ENCODE measurements at places on chromosomes 16 and 17. TPM values are rescaled to one million over a fixed set of nuclear protein-coding genes. Genes with fewer than 3 reads are reported as not detected.

TOM1L1 gene
- total RNA-seq: 2.6 TPM

TEKT5 gene
- 0.15 TPM for total RNA-seq

DNAH17 gene
- total RNA-seq: 0.29 TPM

TPSG1 gene
- not detected for total RNA-seq

AGRP gene
- total RNA-seq: not detected

FOXC2 gene
- not detected for total RNA-seq

RGS9 gene
- total RNA-seq: 8.7 TPM

TBC1D28 gene
- total RNA-seq: not detected

CCL1 gene
- total RNA-seq: 0.44 TPM

TPSD1 gene
- total RNA-seq: not detected

ESRP2 gene
- total RNA-seq: 0.59 TPM

- DNase-seq: no peak
These were observed 1.5 kb downstream of the ABCC1 start for GRCh38 chr16:15950869-15951268.

- no peak for DNase-seq
These were observed 4.8 kb downstream of the GSG1L2 start for GRCh38 chr17:9817086-9817485.

DNA sequence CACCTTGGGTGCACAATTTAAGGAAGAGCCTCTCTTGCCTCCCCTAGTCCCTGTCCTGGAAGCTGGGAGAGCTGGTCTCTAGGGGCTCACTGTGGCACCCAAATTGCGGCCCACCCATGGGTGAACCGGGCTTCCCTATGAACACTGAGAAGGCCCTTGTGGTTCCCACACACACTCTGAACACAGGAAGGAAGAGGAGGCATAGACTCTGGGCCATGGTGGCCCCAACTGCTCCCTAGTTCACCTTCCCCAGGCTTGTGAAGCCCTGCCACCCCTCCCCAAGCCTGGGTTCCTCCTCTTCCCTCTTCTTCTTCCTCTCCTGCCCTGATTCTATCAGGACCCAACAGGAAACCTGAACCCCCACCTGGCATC, 10.5 kb downstream of the SREBF1 start:
- DNase-seq: no peak

GRCh38 chr17:6377906-6378305, 57.0 kb downstream of the AIPL1 start:
- no peak for DNase-seq

DNA sequence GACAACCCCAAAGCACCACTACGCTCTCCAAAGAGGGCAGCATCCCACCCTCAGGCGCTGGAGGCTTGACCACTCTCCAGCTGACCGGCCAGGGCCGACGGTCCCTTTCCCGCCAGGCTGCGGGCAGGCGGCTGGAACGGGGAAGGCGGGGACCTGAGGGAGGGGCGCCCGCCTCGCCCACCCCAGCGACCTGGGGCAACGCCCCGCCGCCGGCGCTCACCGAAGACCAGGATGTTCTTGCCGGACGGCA, 431 bp downstream of the DYNC1LI2 start:
- no peak for DNase-seq

GRCh38 chr16:15898654-15899053, 10.3 kb upstream of the CEP20 start:
- DNase-seq: no peak

- DNase-seq: no peak
These were observed 105.5 kb downstream of the SPAG9 start for GRCh38 chr17:51015145-51015558.

DNA sequence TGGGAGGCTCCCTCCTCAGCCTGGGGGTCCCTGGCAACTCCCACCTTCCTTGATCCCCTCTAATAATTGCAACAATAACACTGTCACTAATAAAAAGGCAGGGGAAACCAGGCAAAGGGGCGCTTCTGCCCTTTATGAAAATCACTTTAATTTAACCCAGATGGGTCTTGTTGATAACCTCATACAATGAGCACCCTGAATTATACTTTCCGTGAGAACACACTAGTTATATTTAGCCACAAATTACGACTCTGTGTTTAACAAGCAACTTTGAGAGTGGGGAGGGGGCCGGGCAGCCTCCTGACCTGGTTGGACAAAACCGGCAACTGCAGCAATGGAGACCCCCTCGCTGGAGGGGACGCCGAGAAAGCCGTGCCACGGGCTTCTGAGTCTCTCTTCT, 5.7 kb upstream of the BAHCC1 start:
- no peak for DNase-seq

DNA sequence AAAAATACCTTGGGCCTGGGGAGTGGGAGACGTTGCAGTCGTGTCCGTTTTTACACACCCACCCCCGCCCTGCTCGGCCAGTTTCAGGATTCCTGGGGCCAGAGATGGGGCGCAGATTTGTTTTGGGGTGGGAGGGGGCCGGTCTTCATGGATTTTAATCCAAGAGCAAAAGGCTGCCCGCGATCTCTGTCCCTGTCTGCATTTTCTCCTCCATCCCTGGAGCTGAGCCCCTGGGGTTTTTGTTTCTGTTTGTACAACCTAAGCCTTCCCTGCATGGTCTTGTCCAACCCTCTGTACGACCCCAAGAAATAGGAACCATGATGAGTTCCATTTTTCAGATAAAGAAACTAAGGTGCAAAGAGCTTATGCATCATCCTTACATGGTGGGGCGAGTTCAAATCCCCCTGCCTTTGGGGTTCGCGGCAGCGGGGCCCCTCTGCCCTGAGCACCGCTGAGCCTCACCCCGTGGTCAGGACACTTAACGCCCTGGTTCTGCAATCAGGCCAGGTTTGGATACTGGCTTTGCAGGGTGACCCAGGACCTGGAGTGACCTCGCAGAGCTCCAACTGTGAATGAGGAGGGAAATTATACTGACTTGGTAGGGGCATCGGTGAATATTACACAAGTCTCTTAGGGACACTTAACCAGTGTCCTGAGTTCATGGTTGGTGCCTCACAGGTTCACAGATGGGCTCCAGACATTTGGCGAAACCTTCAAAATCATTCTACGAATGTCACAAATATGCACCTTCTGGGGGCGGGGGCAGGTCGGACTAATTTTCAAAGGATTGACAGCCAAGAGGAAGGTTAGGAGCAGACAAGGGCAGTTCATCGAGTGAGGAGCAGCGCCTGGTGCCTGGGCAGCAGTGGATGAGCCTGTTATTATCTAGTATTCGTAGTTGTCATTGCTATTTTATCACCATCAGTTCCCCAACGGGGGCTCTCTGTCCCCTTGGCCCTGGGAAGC, 4.1 kb upstream of the FOXF1 start:
- no peak for DNase-seq

- no peak for DNase-seq
These were observed 213.3 kb downstream of the MRTFB start for GRCh38 chr16:14284371-14284770.

GRCh38 chr17:8080799-8081219, 6.7 kb downstream of the ALOX12B start:
- no peak for DNase-seq

DNA sequence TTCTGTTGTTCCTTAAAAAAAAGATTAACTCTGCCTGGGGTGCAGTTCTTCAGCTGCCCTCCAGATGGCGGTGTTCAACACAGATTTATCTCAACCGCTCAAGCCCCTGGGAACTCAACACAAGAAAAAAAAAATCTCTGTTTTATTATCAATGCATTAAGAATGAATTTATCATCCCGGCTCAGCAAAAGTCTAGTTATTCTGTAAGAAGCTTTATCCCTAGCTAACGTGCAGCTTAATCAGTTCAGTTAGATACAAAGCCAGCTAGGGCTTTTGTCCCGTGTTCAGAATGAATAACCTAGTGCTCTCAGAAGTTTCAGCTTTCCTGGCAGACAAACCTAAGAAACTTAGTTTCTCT, 475.9 kb upstream of the CCL2 start:
- peak; percentile 44 for DNase-seq

DNA sequence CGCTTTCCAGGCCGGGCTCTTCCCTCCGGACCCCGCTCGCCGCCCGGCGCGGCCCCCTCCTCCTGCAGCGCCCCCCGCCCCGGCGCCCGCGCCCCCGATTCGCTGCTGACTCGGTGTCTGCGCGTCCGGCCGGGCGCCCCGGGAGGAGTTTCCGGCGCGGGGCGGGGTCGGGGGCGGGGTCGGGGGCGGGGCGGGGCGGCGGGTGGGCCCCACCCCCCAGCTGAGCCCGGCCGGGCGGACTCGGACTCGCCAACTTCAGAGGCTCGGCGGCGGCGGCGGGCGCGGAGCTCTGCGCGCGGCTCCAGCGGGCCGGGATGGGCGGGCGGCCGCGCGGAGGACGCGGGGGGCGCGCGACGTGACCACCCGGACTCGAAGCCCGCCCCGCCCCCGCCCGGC, at the start of gene METRNL:
Gene METRNL (plus strand): TSS at position 258 of the 396 bp plus-strand sequence. CDS start 207 bp downstream, outside the sequence.
- peak; percentile 71 for DNase-seq

DNA sequence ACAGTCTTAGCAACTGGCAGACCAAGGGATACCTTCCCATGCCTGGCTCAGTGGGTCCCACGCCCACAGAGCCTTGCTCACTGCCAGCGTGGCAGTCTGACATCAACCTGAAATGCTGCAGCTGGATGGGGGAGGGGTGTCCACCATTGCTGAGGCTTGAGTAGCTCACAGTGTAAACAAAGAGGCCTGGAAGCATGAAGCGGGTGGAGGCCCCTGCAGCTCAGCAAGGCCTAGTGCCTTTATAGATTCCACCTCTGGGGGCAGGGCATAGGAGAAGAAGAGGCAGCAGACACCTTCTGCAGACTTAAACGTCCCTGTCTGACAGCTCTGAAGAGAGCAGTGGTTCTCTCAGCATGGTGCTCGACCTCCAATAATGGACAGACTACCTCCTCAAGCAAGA, 263.2 kb downstream of the KIF2B start:
- no peak for DNase-seq

DNA sequence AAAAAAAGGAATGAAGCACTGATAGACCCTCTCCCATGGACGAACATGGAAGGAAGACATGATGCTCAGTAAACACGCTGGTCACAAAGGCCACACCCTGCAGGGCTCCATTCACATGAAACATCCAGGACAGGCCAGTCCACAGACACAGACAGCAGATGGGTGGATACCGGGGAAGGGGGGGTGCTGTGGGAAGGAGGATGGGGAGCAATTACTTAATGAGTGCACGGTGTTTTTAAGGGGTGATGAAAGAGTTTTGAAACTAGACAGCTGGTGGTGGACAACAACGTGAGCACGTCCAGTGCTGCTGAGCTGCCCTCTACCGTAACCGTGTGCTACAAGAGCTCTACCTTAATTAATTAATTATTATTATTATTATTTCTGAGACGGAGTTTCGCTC, 6.0 kb upstream of the SLC16A3 start:
- no peak for DNase-seq

DNA sequence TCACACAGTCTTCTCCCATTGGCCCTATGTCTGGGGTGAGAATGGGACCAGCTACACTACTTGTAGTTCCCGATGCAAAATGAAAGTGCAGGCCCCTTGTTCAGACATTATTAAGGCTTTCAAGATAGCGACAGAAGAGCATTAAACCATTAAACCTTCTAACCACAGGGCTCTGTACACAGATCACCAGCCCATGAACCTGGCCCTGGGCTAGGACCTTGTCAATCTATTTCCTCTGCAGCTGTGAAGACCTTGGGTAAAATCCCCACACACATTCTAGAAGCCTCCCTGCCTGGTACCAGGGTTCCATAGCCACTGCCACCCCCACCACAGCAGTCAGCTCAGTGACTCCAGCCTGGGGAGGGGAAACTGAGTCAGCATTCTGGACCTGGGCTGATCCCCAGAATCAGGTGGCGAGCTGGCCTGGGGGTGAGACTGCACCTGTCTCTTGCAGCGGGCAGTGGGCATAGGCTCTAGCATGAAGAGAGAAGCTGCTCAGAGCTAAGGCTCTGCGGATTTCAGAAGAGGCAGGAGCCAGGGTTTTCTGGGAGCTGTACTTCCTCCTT, 119.7 kb upstream of the LHX1 start:
- no peak for DNase-seq

- peak; percentile 9 for DNase-seq
These were observed 148.7 kb upstream of the ZFHX3 start for GRCh38 chr16:73196670-73197069.

DNA sequence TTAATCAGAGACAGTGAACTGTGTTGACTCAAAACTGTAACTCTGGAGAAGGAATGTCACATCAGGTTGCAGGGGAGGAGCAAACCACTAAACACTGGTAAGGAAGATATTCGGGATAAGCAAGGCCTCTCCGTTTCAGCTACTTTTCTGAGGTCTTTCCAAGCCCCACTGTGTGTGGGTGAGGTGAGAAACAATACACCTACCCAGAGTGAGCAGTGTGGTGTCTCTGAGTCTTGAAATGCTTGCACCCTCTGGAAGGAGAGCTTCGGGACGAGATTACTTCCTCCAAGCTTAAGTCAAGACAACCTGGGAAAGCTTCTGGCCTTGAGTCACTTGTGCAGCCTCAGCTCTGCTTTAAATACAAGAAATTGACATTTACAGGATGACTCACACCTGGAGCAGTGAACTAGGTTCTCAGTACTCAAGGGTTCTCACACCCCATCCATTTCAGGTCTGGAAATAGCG, 2.5 kb upstream of the MAP3K14 start:
- peak; percentile 38 for DNase-seq

DNA sequence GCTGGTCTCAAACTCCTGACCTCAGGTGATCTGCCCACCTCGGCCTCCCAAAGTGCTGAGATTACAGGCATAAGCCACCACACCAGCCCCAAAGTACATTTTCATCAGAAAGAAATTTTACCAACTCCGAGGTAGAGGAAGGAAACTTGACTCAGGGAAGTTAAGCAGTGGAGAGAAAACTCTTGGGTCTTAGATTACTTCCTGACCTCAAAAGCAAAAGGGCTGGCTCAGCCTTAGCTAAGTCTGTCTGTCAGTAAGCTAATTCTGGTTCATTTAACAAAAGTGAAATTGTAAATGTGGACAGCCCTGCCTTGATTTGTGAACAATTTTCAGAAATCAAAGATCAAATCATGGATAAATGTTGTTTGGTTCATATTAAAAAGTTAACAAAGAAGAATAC, 30.6 kb downstream of the MAP2K6 start:
- no peak for DNase-seq

DNA sequence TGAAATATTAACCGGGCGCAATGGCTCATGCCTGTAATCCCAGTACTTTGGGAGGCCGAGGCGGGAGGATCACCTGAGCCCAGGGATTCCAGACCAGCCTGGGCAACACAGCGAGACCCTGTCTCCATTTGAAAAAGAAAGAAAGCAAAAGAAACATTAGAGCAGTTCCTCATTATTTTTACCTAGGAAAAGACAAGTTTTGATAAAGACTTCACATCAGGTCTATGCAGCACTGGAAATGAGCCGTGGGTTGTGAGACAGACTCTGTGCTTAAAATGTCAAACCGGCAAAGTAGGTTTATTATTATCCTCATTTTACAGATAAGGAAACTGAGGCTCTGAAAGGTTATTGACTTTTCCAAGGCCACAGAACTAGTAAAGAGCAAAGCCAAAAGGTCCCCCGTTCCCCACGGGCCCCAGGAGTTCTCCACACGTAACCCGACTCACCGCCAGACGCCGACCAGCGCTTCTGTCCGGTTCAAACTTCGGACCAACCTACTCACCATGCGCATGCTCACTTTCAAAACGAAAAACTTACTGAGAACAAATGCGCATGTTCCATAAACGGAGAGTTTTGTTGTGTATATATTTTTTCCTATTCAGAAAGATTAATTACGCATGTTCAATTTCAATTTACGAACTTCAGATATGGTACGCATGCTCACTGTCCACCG, 356 bp downstream of the TUBD1 start:
- peak; percentile 11 for DNase-seq

GRCh38 chr17:80750263-80750662, 205.6 kb downstream of the RPTOR start:
- DNase-seq: no peak

GRCh38 chr17:78979780-78980623, at the start of gene LGALS3BP:
Gene LGALS3BP (minus strand): TSS chr17:78979923. CDS start chr17:78977191, 2,732 bp downstream.
- peak; percentile 50 for DNase-seq

GRCh38 chr16:1082952-1083675, 10.6 kb downstream of the SSTR5 start:
- DNase-seq: no peak

- DNase-seq: no peak
These were observed 21.0 kb downstream of the SNN start for GRCh38 chr16:11689031-11689840.
